ENCODE measurements at places on chromosomes 6 and 20.

DNA sequence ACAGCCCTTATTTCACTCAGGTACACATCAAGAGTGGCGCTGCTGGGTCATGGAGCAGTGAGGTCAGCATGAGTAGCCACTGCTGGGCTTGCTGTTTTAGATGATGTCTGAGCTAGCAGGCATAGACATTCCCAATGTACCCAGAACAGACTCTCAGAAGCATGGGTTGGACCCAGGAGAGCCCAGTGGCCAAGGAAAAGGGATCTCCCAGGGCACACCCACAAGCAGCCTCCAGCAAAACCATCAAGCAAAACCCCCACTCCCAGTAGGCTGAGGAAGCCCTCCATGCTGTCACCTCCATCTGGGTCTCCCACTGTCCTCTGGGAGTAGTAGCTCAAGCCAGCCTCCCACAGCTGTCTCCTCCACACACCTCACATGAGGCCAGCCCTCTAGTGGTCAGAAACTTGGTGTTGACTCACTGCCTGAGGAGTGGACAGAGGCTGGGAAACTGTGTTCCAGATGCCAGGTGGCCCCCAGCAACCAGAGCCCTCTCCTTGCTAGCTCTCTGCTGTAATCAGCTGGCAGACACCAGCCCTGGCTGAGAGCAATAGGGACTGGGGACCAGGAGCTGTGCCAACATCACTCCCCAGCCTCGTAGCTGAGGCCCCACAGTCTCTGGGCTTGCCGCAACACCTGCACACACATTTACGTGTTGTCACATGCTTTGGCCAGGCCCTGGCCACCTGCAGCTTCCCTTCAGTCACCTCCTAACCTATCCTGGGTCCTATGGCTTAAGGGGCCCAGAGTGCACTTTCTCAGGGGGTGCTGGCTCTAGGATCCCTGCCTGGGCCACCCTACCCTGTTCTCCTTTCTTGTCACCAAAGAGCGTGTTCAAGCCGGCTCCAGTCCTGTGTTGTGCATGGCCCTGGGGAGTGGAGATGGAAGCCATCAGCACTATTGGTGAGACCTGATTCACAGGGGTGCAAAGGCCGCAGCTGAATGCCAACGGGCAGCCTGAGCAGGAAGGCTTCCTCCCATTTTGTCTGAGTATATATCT is 1.9 kb upstream of the AP5S1 start:
- peak; percentile 77 for DNase-seq

- peak; percentile 58 for DNase-seq
These were observed 993 bp downstream of the STX16 start for GRCh38 chr20:58651946-58652605.

- DNase-seq = no peak
These were observed 13.6 kb upstream of the MYMX start for GRCh38 chr6:44202972-44203750.

- DNase-seq = no peak
These were observed 72.8 kb upstream of the PMEPA1 start for GRCh38 chr20:57782631-57783041.

GRCh38 chr6:10401004-10401536 is 13.8 kb downstream of the TFAP2A start:
- DNase-seq = no peak

Measured in cardiac muscle cell (in vitro differentiated cells and primary cell).